Smooth muscle cell of the pulmonary artery (primary cell): ENCODE measurements at places on chromosomes 1 and 21. TPM values are rescaled to one million over a fixed set of nuclear protein-coding genes. Genes with fewer than 3 reads are reported as not detected.

The RIPPLY3 gene
- total RNA-seq: not detected in 2 replicates

The OR2T33 gene
- total RNA-seq: not detected in 2 replicates

The KCNE2 gene
- not detected in 2 replicates for total RNA-seq

The AMY1C gene
- total RNA-seq: not detected in 2 replicates

The SNX7 gene
- 29.2 and 37.7 TPM in 2 replicates for total RNA-seq

The MIXL1 gene
- total RNA-seq: not detected in 2 replicates

The C1orf185 gene
- not detected in 2 replicates for total RNA-seq

The ELAPOR1 gene
- total RNA-seq: 0.39 and 0.59 TPM in 2 replicates

The LHX4 gene
- total RNA-seq: under 0.01 and 0.07 TPM in 2 replicates

The SELP gene
- 0.07 and 0.13 TPM in 2 replicates for total RNA-seq

The NMNAT2 gene
- total RNA-seq: 0.33 and 2.3 TPM in 2 replicates

The GPR3 gene
- 0.20 and 0.50 TPM in 2 replicates for total RNA-seq

The ATP1A2 gene
- total RNA-seq: 1.5 TPM in 2 replicates

The TPTE gene
- not detected in 2 replicates for total RNA-seq

The PRAMEF13 gene
- total RNA-seq: not detected in 2 replicates

The IFI44 gene
- 7.1 and 12.1 TPM in 2 replicates for total RNA-seq

The PGBD2 gene
- 7.2 and 9.0 TPM in 2 replicates for total RNA-seq

The AGT gene
- total RNA-seq: 0.86 and 2.7 TPM in 2 replicates

The SNIP1 gene
- total RNA-seq: 11.0 and 13.8 TPM in 2 replicates

The UTS2 gene
- not detected in 2 replicates for total RNA-seq

The COL9A2 gene
- 1.4 and 1.5 TPM in 2 replicates for total RNA-seq

The LEMD1 gene
- total RNA-seq: not detected in 2 replicates

The SYT2 gene
- under 0.01 TPM in 1 of 2 replicates, not detected in the other for total RNA-seq

The WNT3A gene
- not detected in 2 replicates for total RNA-seq

The KDM5B gene
- 99.0 and 121 TPM in 2 replicates for total RNA-seq

The THEM5 gene
- total RNA-seq: not detected in 2 replicates

The SLFNL1 gene
- total RNA-seq: 0.46 and 0.86 TPM in 2 replicates

The SMCP gene
- not detected in 2 replicates for total RNA-seq
